ENCODE measurements at places on chromosomes 3 and 15.

GRCh38 chr15:90221246-90221900, 12.4 kb downstream of the CIB1 start:
- DNase-seq: no peak

GRCh38 chr15:71048913-71049675, 66.2 kb upstream of the THSD4 start:
- DNase-seq: no peak

- no peak for DNase-seq
Observed at GRCh38 chr15:92528736-92529135, 126.8 kb downstream of the FAM174B start.

DNA sequence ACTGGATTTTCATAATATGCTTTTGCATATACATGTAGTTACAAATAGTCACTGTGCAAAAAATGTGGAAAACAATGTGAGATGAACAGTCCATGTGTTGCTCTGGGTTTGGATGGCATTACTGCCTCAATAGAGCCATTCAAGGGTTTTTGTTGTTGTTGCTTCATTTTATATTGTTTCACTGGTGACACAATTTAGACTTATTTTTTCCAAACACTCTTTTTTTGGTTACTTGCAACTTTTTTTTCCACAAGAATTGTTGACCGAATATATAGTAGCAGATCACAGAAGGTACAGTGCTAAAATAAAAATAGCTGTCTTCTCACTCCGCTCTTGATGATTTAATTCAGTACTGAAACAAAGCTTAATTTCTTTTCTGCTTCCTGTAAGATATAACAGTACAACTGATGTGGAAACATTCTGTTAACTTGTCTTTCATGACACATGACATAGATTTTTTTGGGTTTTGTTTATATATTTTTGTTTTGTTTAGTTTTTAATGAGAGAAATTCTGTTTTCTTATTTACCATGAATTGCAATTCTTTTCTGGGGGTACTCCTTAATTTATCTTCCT, 618.6 kb downstream of the NAALADL2 start:
- DNase-seq: no peak

GRCh38 chr15:60356832-60357231, 41.0 kb downstream of the ANXA2 start:
- no peak for DNase-seq

DNA sequence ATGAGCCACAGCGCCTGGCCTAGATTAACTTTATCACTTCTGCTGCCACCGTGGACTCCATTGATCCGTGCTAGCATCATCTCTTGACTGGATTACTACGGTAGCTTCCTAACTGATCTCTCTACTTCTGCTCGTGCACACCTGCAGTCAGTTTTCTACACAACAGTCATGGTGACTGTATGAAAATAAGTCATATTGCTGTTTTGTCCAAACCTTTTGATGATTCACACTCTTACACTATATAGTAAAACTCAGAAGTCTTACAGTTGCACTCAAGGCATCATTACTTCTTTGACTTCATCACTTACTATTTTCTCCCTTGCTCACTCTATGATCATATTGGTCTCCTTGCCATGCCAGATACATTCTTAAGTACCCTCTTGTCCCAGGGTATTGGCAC, 10.1 kb downstream of the PDCD6IP start:
- DNase-seq: no peak

- DNase-seq: no peak
Observed at GRCh38 chr3:73511571-73512525, 112.9 kb downstream of the PDZRN3 start.

- DNase-seq: no peak
Observed at GRCh38 chr3:192889679-192890078, 28.0 kb downstream of the MB21D2 start.

DNA sequence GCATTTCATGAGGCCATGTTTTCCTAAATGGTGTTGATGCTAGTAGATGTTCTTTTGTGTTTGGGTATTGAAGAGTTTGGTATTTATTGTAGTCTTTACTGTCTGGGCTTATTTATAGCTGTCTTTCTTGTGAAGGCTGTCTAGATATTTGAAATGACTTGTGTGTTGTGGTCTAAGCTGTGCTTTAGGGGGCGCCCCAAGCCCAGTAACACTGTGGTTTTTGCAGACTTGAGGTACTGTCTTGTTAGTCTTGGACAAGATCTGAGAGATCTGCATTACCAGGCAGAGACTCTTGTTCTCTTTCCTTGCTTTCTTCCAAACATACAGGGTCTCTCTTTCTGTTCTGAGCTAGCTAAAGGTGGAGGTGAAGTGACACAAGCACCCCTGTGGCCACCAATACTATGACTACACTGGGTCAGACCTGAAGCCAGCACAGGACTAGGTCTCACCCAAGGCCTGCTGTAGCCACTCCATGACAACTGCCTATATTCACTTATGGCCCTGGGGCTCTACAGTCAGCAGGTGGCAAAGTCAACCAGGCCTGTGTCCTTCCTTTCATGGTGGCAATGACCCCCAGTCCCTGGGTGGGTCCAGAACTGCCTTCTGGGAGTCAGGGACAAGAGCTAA, 152.1 kb upstream of the TBC1D5 start:
- no peak for DNase-seq

GRCh38 chr3:30604558-30604957, 1.8 kb upstream of the TGFBR2 start:
- DNase-seq: no peak

- no peak for DNase-seq
Observed at GRCh38 chr3:2211568-2211967, 112.9 kb downstream of the CNTN4 start.

DNA sequence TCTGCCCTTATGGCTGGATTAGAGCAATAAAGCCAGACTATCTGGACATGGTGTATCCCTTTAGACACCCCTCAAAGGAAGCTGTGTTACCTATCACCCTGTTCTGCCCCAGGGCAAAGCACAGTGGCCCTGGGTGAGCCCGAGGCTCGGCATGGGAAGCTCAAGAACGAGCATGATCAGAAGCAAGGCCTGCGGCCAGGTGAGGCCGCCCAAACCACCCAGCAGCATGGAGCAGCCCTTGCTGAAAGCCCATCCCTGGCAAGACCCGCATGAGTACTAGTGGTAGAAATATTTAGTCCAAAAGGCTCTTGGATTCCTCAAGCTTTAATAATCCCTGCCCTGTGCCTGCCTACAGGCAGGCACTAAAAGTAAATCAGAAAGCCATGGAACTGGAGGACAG, 261.1 kb downstream of the MEX3B start:
- no peak for DNase-seq

DNA sequence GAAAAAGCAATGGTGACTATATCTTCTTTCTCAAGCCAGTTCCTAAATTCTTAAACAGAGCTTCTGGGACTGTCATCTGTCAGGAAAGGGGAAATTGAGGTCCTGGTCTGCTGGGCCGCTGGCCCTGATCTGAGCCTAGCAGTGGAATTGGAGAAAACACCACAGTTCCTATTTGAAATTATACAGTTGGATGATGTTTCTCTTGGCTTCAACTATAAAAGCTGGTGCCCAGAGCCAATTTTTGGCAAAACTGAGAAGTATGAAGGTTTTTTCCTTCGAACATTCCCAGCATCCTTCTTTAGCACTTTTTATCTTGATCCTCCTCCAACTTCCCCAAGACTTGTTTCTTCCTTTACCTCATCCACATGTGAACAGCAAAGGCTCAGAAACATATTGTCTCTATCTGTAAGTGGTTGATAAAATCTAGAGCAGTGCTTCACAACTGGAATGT, 83.9 kb downstream of the CD47 start:
- DNase-seq: no peak

- DNase-seq: peak; percentile 63
Observed at GRCh38 chr3:158313338-158313927, 203.5 kb downstream of the RSRC1 start.

DNA sequence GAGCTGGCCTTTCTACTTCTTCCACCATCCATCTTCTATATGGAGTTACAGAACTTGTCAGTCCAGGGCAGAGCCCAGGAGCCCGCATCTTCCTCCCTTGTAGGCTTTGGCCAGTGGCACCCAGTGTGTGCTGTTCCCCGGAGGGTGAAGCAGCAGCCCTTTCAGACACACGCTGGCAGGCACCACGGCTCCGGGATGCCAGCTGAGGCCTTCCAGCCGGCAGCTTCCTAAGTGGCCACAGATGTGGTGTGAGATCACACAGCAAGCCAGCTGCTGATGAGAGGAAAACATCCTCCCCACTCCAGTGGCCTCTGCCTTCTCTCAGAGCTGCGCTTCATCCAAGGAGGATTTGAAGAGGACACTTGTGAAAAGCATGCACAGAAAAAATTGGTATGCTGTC, 24.1 kb downstream of the CRABP1 start:
- DNase-seq: no peak

DNA sequence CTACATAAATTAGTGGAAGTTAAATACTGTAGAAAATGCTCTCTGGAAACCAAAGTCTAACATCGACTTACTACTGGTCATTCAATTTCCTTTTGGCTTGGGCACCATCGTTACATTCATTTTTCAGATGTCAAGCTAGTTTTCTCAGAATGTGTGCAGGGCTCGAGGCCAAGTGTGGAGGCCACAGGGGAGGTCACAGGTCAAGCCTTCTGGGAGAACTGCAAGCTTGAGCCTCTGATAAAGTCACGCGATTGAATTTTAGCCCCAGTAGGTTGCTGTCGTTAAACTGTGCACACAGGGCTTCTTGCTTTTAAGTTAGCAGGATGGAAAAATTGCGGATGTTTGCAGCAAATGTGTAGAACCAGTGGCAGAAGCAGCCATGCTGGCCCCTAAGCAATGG, 182.2 kb downstream of the APBA2 start:
- no peak for DNase-seq

GRCh38 chr3:108295421-108296175, 750 bp upstream of the HHLA2 start:
- DNase-seq: no peak

- no peak for DNase-seq
Observed at GRCh38 chr15:92166029-92166428, 227.7 kb upstream of the ST8SIA2 start.

GRCh38 chr15:51172193-51172592, 77.5 kb upstream of the TNFAIP8L3 start:
- DNase-seq: no peak

DNA sequence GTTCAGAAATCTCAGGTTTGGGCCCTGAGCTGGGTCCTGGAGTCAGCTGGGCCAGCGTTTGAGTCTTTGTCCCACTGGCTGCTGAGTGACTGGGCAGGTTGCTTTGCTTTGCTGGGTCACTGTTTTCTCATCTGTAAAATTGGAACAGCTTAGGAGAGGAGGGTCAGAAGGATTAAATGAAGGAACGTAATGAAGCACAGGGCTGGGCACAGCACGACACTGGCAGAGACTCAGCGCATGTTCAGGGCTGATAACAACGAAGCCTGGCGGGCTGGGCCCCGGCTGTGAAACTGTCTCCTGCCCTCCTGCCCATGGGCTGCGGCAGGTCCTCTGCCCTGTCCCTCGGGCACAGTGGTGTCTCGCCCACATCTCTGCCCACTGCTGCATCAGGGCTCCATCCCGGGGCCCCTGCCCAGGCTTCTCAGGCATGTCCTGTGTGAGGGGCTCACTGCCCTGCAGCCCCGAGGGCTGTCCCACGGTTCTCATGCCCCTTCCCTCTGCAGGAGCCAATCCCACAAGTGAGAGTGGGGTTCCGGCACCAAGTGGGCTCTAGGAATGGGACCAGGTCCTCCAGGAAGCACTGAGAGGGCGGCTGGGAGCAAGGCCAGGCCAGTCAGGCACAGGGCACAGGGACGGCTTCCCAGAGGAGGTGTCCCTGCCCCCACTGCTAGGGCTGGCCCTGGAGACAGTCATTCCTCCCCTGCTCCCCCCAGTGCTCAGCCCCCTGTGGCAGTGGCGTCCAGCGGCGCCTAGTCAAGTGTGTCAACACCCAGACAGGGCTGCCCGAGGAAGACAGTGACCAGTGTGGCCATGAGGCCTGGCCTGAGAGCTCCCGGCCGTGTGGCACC, 88.0 kb downstream of the TBC1D2B start:
- DNase-seq: no peak

DNA sequence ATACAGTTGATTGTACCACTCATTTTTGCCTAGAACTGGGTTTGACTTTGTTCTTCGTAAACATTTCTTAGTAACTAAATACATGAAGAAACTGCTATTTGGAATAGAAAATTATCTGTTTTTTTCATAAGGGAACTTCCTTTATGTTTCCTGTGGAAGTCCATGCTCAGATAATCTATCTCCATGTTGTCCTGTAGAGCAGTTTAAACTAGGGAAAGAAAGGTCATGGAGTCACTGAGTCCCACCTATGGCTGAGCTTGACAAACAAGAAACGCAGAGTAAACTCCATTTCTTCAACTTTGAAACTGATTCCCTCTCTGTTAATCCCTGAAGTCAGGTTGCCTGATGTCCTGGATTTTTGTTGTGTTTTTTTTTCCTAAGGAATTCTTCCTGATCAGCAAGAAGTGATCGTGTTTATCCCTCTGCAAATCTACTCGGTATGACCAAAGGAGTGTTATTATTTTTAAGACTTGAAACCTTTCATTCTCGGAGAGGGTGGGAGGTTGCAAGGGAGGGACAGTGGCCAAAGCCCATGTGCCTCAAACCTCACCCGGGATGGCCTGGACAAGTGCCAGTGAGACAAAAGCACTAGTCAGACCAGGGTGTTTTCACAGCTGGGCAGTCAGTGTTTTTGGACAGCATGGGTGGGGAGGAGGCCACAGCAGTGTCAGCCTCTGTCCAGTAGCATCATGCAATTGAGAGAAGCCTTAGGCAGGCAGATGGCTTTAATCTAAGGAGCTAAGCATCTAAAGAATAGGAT, 129.8 kb upstream of the PHLDB2 start:
- DNase-seq: no peak

GRCh38 chr3:122322095-122323075, 2.7 kb upstream of the CSTA start:
- no peak for DNase-seq

DNA sequence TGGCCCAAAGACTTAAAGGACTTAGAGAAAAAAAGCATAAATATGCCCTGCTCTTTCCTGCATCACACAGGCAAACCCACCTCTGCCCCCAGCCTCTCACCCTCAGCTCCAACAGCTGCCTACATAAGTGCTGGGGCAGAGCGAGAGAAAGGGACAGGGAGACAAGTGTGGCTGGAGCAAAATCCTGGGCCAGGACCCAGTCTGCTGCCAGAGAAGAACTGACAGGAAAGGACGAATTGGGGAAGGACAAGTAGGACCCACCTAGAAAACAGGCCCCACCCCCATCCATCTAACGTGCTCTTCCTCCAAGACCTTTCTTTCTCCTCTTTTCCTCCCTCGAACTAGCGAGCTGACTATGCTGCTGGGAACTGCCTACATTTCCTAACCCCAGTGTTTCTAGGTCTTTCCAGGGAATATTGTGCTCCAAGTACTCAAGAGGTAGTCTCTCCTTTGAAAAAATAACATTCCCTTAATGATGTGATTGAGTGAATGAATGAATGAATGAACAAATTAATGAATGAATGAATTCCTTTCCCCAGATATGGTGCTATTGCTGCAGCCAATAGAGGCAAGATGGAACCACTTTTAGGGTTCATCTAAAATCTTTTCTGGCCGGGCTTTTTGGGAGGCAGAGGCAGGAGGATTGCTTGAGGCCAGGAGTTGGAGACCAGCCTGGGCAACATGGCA, 18.4 kb downstream of the IGDCC4 start:
- no peak for DNase-seq

- no peak for DNase-seq
Observed at GRCh38 chr15:65906396-65906795, 37.1 kb downstream of the RAB11A start.

- no peak for DNase-seq
Observed at GRCh38 chr3:100537646-100538338, 45.4 kb downstream of the TMEM45A start.
